ENCODE measurements at places on chromosomes 5 and 9.

GRCh38 chr5:116766470-116766947 is 191.9 kb upstream of the SEMA6A start:
- no peak for DNase-seq

- DNase-seq: no peak
Observed at GRCh38 chr9:123775289-123776284, 154.3 kb downstream of the DENND1A start.

DNA sequence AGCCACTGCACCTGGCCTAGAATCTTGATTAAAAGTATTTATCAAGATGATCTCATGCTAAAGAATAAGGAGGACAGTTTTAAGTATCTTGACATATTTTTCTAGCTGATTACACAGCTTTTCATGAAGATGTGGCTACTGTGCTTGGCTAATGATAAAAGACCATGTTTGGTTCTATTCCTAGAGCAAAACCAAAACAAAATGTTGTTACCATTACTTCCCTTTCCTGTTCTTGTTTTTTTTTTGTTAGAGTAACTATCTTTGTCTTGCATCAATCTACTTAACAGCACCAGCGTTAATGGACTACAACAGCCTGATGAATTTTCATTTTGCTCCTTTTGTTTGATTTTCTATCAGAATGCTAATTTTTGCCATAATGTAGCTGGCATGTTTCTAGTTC is 86.2 kb upstream of the DHFR start:
- DNase-seq: no peak

- DNase-seq: peak; percentile 1
Observed at GRCh38 chr9:108551030-108551841, 304.6 kb downstream of the ACTL7B start.

DNA sequence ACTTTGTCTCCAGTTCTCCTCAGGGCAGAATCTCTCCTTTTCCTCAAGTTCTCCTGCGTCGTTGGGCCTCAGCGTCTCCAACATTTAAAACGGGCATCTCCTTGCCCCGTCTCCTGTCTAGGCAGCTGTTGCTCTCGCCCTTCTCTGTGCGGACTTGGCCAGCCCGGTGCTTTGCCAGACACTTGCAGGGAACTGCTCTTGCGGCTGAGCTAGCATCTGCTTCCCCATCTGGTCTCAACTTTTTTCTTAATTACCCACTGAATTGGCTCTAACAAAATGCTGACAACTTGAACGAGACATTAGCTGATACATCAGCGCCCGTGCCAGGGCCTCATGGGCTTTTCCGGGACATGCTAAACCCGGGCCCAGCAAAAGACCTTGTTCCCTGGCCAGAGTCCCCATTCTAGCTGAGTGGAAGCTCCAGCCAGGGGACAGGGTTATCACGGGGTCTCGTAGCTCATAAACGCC is 25.1 kb downstream of the ZNF618 start:
- DNase-seq: no peak

DNA sequence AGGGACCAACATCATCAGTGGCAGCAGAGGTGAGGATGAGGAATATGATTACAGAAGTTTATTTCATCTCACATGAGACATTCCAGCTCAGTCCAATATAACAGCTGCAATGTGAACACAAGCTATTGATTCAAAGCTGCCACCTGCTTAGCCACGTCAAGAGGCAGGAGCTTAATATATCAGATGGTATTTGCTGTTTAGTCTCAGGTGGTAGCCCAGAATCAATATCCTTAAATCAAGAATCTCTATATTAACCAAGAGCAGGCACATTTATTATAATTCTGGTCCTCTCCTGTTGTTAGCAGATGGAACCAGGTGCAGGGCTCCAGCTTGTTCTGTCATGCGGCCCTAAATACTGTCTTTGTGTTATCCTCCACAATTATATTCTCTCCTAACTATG is 431.6 kb downstream of the ICE1 start:
- DNase-seq: no peak

DNA sequence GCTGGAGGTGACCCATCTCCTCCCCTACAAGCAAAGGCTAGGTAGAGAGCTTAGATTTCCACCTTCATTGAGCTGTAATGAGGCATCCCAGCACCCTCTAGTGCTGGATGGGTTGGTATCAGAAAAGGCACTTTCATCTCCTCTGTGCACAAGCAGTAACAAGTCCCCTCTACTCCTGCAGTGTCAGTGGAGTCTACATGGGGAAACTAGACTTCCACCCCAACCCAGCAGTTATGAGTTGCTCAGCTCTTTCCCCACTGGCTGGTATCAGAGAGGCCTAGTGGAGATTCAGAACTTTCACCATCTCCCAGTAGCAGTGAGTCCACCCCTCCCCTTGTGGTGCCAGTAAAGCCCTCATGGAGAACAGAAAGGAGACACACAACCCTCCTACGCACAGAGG is 17.9 kb downstream of the FCN1 start:
- no peak for DNase-seq

DNA sequence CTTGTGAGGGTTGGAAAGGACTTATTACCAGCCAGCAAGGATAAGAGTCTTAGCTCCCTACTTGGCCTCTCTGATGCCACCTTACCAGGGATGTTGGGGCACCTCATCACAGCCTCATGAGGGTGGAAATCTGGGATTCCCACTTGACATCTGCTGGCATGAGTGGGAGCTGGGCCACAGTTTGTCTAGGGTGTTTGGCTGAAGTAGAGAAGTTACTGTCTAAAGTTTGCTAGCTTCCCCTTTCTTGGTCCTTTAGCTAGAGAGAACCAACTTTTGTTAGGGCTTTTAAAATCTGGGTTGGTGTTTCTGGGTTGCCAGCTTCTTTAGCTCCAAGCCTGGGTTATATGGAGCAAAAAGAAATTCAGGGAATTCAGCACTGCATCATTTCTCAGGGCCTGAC is 57.5 kb upstream of the GNA14 start:
- DNase-seq: no peak

DNA sequence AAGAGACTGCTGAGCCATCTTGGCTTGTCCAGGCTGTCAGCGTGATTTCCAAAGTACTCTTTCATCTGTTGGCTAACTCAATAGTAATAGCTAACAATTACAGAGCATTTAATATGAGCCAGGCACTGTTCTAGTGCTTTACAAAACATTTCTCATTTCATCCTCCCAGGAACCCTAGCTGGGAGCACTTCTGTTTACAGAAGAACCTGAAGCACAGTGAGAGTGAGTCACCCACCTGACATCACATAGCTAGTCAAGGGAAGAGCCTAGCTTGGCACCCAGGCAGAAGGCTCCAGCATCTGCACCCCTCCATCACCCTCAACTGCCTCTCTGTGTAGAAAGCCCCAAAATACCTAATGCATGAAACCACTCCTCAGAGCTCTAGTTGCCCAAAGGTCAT is 57.5 kb upstream of the IQGAP2 start:
- DNase-seq: no peak

- DNase-seq: no peak
Observed at GRCh38 chr5:147576646-147577535, 67.0 kb upstream of the DPYSL3 start.

DNA sequence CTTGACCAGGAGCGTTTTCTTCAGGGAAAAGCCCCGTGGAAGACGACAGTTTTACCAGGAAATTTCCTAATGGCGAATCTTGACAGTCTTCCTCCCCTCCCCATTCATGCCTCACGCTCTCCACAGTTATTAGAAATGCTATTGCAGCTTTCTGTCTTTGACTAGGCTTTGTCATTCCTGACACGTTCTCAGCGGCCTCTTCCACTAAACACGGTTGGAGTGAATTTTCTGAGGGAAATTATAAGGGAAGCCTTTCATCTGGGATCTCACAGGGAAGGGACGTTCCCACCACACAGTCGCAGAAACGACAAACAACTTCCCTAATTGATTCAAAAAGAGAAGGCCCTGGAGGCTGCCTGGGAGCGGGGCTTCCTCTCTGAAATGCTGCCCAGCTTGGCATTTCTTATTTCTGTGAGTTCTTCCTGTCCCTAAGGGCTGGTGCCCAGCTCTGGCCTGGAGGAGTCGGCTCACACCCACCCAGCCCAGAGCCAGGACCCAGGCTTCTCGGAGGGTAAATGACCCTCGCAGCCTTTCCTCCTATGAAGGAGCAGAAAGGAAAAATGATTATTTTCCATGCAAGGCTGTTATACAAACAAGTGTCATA is 57.1 kb upstream of the PPP1R26 start:
- DNase-seq: no peak

- DNase-seq: peak; percentile 56
Observed at GRCh38 chr5:102755686-102756371, 724 bp downstream of the PAM start.

DNA sequence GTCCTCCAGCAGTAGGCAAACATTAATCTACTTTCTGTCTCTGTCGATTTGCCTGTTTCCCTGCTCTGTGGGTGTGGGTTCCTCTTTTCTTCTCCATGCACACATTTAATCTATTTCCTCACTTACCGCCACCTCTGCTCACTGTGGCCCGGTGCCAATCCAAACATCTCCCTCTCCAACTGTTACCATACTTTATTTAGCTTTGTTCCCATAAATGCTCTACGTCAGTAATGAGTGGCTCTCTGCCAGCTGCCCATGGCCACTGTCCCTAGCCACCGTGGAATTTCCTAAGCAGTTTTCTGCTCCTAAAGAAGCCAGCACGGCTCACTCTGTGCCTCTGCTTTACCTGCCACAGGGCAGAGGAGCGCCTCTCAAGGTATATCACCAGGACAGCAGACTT is 19.5 kb upstream of the GOLPH3 start:
- peak; percentile 76 for DNase-seq

GRCh38 chr5:142852416-142853198 is 82.4 kb downstream of the ARHGAP26 start:
- no peak for DNase-seq

GRCh38 chr9:89988458-89988857 is 383.6 kb downstream of the GADD45G start:
- DNase-seq: no peak

- DNase-seq: no peak
Observed at GRCh38 chr9:581673-582497, 259.6 kb upstream of the DMRT1 start.

- DNase-seq: peak; percentile 8
Observed at GRCh38 chr9:129888293-129889121, 53.2 kb downstream of the USP20 start.

DNA sequence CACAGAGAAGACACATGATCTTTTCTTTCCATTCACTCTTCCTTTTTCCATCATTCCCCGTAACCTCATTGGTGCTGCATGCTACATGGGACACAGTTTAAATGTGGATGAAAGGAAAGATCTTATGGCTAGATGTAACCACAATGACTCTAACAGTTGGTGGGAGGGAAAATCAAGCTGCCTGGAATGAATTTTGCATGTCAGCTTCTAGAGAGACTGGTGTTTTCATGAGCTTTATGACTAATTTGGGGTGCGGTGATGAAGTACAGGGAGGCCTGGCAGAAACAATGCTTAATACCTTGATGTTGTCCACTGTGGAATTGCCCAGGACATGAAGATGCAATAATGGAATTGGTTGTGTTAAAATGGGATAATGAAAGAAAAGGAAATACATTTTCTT is 55.9 kb upstream of the MYO10 start:
- DNase-seq: no peak

DNA sequence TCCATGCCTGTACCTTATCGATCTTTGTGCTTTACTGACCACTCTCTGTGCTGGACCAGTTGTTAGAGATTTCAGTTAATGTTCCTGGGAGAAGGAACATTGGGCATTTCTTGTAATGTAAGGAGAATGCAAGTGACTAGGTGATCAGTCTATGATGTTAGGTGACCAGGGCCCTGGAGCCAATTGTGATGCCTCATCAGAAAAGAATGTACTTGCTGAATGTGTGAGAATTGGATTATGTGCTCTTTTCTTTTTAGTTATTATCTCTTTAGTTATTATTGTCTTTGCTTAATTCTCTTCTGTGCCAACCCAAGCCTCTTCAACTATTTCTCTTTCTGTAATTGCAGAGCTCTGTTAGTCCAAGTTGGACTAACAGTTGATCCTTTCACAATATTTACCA is 92.9 kb downstream of the LRRC70 start:
- DNase-seq: no peak

DNA sequence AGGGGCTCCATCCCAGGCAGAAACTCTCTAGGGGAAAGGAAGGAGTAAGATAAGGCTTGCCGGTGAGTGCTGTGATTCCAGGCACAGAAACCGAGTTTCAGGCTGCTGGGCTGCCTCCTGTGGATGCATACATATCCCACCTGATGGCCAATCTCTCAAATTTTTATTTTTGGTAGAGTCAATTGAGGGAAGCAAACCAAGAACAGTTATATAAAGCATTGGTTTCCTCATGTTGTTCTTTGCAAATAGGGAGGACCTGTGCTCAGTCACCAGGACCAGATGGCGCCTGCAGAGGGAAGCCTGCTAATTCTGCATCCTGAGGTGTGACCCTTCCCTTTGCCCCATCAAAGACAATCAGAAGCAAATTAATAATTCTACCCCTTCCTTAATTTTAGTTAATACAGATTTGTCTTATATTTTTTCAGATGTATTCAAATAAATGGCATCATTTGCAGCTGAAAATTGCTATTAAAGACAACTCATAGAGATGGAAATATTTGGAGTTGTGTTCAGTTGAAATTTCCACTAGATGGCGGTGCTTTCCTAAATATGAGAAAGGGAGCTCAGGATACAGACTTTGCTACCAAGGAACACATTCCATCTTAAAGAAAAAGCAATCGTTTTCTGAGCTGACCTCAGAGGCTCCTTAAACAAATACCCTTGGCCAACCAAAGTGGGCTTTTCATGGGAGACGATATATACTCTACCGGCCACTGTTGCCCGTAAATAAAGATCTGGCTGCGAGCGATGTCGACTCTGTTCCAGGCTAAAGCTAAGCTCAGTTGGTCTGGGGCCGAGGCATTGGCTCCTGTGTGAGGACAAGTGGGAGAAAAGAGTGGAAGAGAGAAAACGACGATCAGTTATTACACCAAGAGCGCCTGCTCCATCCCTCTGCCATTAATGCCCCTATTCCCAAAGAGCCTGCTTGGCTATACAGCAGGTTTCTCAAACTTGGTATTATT is 225.7 kb upstream of the KLF9 start:
- no peak for DNase-seq

GRCh38 chr9:117156771-117157535 is 257.9 kb downstream of the ASTN2 start:
- DNase-seq: no peak

GRCh38 chr9:69314547-69314946 is 10.5 kb upstream of the ENTREP1 start:
- no peak for DNase-seq

- no peak for DNase-seq
Observed at GRCh38 chr9:89497978-89498851, at the start of gene SEMA4D. Gene SEMA4D (minus strand): TSS chr9:89498113. CDS start chr9:89405456, 92,657 bp downstream.

GRCh38 chr5:67886761-67887160 is 328.8 kb upstream of the PIK3R1 start:
- no peak for DNase-seq

All from DMS79 (cell line).